ENCODE measurements at places on chromosomes 3 and 15.

GRCh38 chr3:188229726-188230125, 75.8 kb downstream of the LPP start:
- no peak for DNase-seq

DNA sequence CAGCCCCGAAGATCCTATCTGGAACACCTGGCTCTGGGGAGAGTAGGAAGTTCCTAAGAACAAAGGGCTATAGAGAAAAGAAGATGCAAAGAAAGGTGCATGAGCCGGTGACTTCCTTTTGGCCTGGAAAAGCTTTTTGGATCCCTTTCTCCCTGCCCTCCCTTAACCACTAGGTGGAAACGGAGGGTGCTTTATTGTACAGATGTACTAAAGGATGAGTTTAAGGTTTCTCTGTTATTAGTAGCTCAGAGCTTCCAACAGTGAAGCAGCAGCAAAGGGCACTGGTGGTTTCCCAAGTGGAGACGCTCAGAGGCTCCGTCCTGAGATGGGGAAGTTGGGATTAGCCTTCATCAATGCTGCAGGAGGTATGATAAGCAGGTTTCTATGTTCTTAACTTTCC, 5.9 kb upstream of the ADGRG7 start:
- no peak for DNase-seq

- no peak for DNase-seq
These were observed 21.6 kb downstream of the LINS1 start for GRCh38 chr15:100580414-100580813.

- DNase-seq, result no peak
These were observed 36.8 kb downstream of the TLE3 start for GRCh38 chr15:70060993-70061305.

- DNase-seq, result no peak
These were observed 1123.2 kb downstream of the TBL1XR1 start for GRCh38 chr3:176074096-176074495.

- DNase-seq, result peak; percentile 90
These were observed at the start of gene CEP70 for GRCh38 chr3:138594150-138594934. Gene CEP70, minus strand, starts transcription at chr3:138594260. Its CDS starts 21,333 bp downstream, at chr3:138572927.

DNA sequence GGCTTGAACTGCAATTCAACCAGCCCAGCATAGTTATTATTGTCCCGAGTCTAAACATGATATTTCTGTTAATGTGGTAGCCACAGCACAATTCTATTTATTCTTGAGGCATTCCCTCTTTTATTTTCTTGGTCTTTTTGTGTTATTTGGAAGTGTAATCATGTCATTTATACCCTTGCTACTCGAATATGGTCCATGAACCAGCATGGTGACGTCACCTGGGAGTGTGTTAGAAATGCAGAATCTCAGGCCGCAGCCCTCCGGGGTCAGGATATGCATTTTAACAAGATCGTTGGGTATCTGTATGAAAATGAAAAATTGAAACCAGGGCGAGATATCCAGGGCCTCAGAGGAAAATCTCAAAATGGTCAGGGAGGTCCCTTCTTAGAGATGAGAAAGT, 165.0 kb upstream of the CTDSPL start:
- no peak for DNase-seq

GRCh38 chr15:81427176-81427575, 53.2 kb upstream of the TMC3 start:
- DNase-seq, result no peak

- no peak for DNase-seq
These were observed at the start of gene RETNLB for GRCh38 chr3:108757404-108757982. Gene RETNLB, minus strand, starts transcription at chr3:108757410. Its CDS starts 225 bp downstream, at chr3:108757185.

DNA sequence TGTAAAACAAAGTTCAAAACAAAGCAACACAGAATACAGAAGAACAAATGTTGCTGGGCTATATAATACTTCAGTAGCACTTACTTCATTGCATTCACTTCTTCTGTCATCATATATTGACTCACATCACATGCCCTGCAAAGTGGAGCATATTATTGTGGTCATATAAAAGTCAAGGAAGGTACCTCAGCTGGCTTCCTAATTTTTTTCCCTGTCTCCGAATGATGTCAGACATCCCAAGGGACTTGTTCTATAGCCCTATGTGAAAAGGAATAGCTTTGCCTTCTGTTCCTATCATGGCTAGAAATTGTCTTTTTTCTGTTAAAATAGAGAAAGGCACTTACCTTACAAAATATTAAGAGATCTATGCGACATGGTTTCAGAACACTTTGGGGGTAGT, 109.4 kb downstream of the LRTM1 start:
- no peak for DNase-seq

DNA sequence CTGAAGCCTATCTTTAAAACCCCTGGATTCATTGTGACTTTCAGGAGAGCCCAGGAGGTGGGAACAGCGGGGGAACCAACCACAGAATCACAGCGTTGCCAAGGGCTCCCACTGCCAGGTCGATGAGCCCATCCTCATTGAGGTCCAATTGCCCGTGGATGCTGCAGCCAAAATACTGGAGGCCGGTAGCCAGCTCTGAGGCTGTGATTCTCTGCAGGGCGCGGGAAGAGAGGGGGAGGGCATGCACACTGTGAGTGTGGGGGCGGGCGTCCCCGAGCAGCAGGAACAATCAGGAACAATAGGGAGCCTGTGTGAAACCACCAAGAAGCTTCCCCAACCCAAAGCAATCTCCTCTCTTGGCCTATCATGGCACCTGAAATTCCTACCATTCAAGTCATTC, 53.4 kb downstream of the FEM1B start:
- peak; percentile 49 for DNase-seq

- no peak for DNase-seq
These were observed 495.3 kb upstream of the ARPP21 start for GRCh38 chr3:35144011-35144410.

DNA sequence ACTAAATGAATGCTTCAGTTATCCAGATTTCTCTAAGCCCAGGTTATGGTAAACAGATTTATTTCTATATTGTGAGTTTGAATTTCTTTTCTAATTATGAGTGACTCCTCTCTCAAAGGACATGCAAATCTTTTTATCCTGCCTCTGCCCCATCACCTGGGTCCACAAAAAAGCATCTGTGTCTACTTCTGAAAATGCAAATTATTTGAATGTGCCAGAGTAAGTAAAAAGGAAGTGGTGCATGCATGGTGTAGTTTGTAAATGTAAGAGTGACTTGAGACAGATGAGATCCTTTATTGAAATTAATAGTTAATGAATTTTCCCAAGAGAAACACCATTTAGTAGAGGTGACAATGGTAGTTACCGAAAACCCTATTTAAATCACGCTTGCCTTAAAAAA, 26.9 kb downstream of the MCTP2 start:
- no peak for DNase-seq

DNA sequence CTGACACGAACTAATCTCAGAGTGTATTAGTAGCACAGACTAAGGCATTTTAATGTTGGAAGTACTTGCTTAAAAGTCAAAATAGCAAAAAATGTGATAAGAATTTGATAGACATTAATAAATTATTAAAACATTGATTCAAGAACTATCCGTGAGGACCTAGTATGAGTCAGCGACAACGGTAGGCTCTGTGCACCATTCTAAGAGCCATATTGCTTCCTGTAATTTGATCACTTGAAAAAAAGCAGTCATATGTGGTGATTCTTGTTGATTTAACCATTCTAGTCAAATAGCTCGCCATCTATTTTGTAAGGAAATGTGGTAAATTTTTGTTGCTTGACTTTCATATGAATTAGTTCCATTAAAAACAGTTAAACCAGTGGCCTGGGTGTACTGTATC, 534.9 kb upstream of the ARRDC4 start:
- no peak for DNase-seq

DNA sequence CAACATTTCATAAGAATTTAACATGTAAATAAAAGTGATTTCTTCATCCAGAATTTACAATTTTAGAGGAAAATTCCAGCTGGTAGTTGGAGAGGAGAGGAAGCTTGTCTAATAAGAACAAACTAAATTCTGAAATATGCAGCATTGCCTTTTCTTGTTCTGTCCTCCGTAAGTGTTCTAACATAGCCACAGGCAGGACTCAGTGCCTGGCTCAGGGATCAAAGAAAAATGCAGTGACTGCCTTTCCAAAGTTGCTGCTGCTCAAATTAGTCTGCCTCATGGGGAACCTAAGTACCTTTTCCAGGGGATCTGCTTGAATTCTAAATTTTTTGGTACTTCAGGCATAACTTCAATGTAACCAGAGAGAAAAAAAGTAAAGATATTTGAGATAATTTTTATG, 713.0 kb upstream of the CADM2 start:
- DNase-seq, result no peak

DNA sequence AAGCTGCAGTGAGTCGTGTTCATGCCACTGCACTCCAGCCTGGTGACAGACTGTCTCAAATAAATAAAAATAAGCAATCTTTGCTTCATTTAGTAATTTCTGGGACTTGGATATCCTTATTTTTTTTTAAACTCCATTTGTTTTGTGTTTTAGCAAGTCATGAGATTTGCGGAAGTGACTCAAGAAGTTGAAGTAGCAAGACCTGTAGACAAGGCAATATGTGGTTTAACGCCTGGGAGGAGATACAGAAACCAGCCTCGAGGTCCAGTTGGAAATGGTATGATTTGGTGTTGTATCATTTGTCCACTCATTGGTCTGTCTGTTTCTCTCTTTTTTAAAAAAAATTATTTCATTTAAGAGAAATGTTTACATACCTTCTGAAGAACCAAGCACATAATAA, 16.6 kb upstream of the RPLP1 start:
- no peak for DNase-seq
